ENCODE measurements at places on chromosomes 1 and 21.

DNA sequence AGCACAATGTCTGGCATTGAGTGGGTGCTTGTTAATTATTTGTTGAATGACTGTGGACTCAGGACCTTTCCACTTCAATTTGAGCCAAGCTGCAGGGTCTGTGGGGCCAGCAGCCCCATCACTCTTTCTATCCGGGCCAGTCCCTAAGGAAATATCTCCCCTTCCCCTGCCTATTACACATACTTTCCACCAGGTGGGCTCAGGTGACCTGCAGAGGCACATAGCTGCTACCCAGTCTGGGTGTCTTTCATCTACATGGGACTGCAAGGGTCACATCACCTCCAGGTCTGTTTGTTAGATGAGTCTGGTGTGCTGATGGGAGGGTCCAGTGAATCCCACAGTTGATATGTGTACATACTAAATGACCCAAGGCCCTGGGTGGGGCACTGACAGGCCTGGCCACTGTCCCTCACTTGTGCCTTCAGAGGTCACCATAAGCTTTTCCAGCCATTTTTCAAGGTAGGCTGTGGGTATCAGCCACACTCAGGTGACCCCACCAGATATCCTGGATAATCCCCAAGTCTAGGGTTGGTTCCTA is 59.5 kb upstream of the KDM4A start:
- DNase-seq = no peak

GRCh38 chr1:183284086-183284485 is 98.0 kb downstream of the LAMC2 start:
- no peak for DNase-seq

DNA sequence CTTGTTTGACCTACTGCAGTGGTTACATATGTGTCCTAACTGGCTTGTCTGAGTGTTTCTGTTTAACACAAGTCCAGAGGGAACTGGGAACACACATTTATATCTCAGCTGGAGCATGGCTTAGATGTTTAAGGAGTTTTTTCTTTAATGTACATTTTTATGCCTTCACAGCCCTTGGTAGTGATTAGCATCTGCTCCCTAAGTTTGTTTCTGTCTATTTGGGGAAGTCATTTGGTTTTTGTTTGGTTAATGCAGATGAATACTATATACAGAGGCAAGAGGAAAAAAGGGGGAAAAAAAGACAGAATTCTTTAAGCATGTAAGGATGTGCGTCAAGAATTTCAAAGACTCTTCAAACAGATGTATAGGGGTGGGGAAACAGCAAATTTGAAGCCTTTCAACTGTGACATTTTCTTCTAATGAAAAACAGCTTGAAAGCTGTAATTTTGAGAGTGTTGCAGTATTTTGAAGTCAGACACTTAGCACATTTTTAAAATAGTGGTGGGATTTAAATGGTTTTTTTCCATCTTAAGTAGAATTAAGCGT is 15.4 kb downstream of the MACO1 start:
- DNase-seq = no peak

DNA sequence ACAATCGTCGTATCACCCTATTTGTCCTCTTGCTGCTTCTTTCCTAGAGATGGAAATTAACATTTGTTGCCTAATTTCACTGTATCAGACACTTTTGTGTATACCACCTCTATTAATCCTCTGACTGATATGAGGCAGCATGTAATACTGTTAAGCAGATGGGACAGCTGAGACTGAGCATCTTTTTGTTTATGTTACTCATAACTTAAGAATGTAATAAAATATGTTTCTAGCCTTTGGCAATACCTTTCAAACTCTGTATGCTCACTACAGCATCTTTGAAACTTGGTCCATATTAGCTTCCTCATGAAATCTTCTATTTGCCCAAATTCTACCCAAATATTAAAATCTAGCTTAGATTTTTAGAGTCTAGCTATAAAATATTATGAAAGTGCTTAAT is 2.3 kb downstream of the OR14K1 start:
- DNase-seq = no peak

- DNase-seq = no peak
Observed at GRCh38 chr1:35884934-35885333, 1.9 kb downstream of the AGO1 start.

Data from dermis blood vessel endothelial cell (primary cell).